Esophagus squamous epithelium (tissue), 5 donors: ENCODE measurements at places on chromosomes 12 and 14.

- DNase-seq, result no peak
These were observed 13.2 kb downstream of the SLC2A14 start for GRCh38 chr12:7859552-7859951.

GRCh38 chr12:1798641-1799020 lies 21.7 kb upstream of the LRTM2 start:
- DNase-seq, result no peak

DNA sequence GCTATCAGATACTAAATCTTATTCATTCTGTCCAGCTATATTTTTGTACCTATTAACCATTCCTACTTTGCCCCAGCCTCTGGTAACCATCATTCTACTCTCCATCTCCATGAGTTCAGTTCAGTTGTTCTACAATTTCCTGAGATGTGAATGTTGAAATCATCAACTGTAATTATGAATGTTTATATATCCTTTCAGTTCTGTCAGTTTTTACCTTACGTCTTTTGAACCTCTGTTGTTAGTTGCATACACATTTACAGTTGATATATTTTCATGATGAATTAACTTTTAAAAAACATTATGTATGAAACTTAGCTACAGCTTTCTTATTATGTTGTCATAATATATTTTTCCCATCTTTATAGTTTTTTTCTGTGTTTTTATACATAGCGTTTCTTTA lies 102.1 kb downstream of the ARID2 start:
- no peak for DNase-seq

GRCh38 chr14:74018174-74018585 lies 908 bp downstream of the ENTPD5 start:
- DNase-seq, result no peak

DNA sequence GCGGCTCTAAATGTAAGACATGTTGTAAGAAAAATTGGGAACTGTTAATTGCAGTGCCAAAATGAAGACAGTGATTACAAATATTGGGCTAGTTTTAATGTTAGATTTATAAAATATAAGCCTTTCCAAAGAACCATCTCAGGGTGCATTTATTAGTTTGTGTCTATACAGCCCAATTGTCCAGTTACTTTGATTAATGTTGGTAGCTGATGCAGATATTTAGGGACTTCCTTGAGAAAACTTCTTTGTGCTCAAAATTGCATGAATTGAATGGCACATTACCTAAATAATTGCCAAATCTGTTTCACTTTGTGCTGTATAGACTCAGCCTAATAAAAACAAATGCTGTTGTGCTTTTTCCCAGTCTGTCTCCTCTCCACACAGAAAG lies 83.7 kb downstream of the DAD1 start:
- no peak for DNase-seq

DNA sequence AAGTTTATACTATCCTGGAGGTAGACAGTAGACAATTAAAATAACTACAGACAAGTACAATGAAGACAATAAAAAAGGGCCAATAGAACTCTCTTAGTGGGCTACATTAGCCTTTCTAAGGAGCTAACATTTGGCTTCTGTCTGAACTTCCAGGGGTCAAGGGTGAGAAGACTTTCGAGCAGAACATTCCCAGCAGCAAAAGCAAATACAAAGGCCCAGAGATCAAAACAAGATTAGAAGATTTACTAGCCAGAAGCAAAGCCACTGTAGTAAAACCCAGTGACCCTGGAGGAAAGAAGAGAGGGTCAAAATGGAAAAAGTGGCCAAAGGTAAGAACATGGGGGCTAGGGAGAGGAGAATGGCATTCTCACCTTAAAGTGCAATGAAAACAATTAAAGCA lies 63.2 kb downstream of the ATP2B1 start:
- DNase-seq, result no peak

GRCh38 chr12:32264961-32265360 lies 134.4 kb upstream of the FGD4 start:
- DNase-seq, result no peak

- DNase-seq, result no peak
These were observed 59.1 kb downstream of the FBXW8 start for GRCh38 chr12:116969615-116970585.

DNA sequence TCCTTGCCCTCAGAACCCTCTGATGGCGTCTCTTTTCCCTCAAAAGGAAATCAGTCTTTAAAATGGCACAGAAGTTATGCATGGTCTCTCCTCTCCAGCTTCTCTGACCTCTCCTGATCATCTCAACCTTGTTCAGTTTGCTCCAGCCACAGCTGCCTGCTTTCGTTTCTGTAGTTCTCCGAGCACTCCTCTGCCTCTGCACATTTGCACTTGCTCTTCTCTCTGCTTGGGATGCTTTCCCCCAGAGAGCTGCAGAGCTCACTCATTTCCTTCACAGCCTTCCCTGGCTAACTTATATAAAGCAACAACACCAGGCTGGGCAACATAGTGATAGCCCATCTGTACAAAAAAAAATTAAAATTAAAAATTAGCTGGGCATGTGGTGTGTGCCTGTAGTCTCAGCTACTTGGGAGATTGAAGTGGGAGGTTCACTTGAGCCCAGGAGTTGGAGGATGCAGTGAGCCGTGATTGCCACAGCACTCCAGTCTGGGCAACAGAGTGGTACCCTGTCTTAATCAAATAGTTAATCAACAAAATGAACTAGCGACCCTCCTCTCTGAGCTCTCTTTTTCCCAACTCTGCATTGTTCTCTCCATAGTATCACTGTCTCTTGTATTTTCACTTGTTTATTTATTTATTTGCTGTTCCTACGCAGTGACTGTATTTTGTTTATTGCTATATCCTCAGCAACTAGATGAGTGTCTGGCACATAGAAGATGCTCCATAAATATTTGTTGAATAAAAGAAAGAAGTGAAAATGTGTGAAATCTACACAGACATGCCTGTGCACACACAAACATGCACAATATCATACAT lies 37.7 kb downstream of the PPFIBP1 start:
- DNase-seq, result no peak

- DNase-seq, result no peak
These were observed 69.0 kb upstream of the WSCD2 start for GRCh38 chr12:108060067-108060466.

- DNase-seq, result no peak
These were observed 8.5 kb downstream of the LRTM2 start for GRCh38 chr12:1828856-1829255.
